ENCODE measurements at places on chromosomes 12 and 14.

- H3K36me3 ChIP-seq = no peaks in the 10 kb centered on the region
- DNase-seq = no peak
- H3K4me3 ChIP-seq = no peak overlapping the region
- H3K4me1 ChIP-seq = no peaks in the 10 kb centered on the region
- no peak overlapping the region for H3K27ac ChIP-seq
These were observed 186.9 kb upstream of the BTG1 start for GRCh38 chr12:92332552-92332951.

DNA sequence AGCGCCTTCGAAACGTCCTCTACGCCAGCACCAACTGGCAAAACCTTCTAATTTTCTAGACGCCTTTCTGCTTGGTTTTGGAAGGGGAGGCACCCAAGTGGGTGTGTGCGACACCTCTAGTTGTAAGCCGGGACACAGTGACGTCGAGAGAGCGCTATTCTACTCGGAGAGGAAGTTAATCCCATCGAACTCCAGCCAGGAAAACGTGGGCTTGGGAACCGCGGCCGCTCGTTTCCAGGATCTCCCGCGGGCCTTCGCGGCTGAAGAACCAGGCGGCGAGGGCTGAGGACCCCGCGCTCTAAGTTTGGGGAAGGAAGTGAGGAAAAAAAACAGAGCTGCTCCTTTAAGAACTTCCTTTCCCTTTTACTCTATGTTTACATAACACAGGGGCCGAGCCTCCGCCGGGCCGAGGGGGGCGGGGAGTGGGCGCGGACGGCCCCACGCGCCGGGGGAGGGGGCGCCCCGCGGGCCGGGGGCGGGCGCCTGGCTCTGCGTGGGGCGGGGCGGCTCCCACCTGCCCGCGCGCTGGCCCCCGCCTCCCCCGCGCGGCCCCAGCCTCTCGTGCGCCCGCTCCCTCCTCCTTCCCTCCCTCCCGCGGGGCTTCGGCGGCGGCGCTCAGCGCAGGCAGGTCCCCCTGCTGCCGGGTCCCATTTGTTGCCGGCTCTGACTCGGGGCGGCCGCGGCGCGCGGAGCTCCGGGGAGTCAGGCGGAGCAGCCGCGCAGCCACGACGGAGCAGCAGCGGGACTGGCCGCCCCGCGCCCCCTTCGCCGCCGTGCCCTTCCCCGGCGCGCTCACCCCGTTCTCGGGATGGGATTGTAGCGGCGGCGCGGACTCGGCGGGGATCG is at the start of gene PELI2:
TSS of gene PELI2 (plus strand) at position 647 of the 846 bp plus-strand sequence. CDS start 250 bp downstream, outside the sequence.
- H3K36me3 ChIP-seq = no peaks in the 10 kb centered on the region
- peaks cover 7% of the 10 kb centered on the region for H3K4me1 ChIP-seq
- peak within 1 kb of the TSS; percentile 94 for H3K4me3 ChIP-seq
- no peaks in the 10 kb centered on the region for H3K27me3 ChIP-seq

DNA sequence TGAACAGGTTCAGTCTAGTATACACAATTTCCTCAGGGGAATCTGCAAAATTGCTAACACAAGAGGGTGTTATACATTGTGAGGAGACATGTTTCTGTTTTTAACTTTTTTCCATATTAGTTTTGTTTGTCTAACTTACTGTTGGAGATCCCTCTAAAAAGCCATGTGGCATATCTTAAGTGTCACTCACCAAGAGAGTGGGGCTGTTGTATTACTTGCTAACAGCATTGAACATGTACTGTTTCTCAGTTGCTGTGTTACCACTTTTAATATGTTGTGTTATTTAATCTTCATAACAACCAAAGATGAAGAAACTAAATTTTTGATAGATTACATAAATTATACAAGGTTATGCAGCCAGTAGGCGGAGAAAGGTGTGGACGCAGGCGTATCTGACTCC is 154.3 kb upstream of the NPAS3 start:
- H3K36me3 ChIP-seq = no peaks in the 10 kb centered on the region
- no peak overlapping the region for H3K4me3 ChIP-seq
- H3K27me3 ChIP-seq = no peaks in the 10 kb centered on the region
- H3K27ac ChIP-seq = no peak overlapping the region
- no peaks in the 10 kb centered on the region for H3K4me1 ChIP-seq

DNA sequence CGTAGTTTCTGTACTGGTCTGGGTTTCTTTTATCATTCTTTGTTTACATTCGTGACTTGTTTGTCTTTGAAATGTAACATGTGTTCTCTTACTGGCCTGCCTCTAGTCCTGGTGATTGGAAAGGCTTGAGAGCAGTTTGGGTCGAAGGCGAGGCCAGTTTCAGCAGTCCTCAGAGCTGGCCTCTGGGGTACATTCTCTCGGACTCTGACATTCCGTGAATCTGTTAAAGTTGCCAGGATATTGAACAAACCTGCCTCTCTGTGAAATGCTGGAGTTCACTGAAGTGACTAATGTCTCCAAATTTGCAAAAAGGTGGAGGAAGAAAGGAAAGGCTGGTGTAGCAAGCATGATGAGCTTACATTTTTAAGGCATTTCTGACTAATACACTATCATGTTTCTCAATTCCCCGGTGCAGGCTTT is 1.5 kb downstream of the PLEKHA5 start:
- peaks cover 16% of the 10 kb centered on the region for H3K4me1 ChIP-seq
- peak overlapping the region; percentile 90 for H3K27ac ChIP-seq
- H3K36me3 ChIP-seq = no peaks in the 10 kb centered on the region
- peak; percentile 30 for DNase-seq
- no peaks in the 10 kb centered on the region for H3K27me3 ChIP-seq

DNA sequence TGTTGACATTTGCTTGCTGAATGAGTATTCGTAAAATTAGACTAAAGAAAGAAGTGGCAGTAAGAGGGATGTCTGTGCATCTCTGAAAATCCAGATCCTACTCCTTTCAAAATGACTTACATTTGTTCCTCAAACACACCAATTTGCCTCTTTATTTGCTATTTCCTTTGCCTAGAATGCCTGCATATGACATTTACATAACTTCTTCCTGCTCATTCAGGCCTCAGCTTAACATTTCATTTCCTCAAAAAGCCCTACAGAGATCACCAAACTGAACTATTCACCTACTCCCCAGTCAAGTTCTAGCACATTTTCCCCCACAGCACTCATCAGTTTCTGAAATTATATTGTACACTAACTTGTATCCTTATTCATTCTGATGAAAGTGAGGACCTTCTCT is 907.2 kb downstream of the LRFN5 start:
- H3K4me3 ChIP-seq = no peak overlapping the region
- DNase-seq = no peak
- no peaks in the 10 kb centered on the region for H3K27me3 ChIP-seq
- H3K27ac ChIP-seq = no peak overlapping the region
- H3K4me1 ChIP-seq = no peaks in the 10 kb centered on the region
- H3K36me3 ChIP-seq = no peaks in the 10 kb centered on the region

- no peaks in the 10 kb centered on the region for H3K27me3 ChIP-seq
- no peaks in the 10 kb centered on the region for H3K4me1 ChIP-seq
- DNase-seq = no peak
- no peak overlapping the region for H3K27ac ChIP-seq
- H3K36me3 ChIP-seq = no peaks in the 10 kb centered on the region
These were observed 62.5 kb downstream of the MDM2 start for GRCh38 chr12:68870443-68870842.

DNA sequence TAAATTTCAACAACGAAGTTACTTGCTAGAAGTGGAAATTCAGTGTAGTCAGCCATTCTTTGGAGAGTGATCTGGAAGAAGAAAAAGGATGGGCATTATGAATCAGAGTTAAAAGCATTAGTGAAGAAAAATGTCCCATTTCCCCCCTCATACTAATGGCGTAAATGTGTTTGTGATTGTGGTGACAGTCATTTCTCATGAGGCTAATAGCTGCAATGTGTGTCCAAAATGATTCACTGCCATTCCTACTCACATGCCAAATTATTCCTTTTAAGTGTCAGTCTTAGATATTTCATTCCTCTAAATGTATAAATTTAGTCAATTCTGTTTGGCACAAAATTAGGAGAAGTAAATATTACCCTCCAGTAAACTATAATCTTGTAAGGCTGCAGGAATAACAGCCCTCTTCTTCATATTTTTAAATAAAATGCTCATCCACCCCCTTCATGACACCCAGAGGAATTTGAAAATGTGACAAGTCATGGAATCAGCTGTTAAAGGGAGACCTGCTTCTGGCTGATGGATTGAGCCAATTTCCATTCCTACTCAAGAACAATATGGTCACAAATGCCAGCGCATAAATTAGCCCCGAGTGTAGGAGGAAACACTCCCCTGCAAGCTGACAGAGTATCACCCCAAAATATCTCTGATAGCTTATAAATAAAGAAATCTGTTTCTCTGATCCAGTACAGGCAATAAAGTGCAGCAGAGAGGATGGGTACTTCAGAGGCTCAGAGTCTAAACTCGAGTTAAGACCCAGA is 912.3 kb upstream of the SEL1L start:
- H3K27ac ChIP-seq = no peak overlapping the region
- DNase-seq = no peak
- H3K27me3 ChIP-seq = no peaks in the 10 kb centered on the region
- no peaks in the 10 kb centered on the region for H3K4me1 ChIP-seq

DNA sequence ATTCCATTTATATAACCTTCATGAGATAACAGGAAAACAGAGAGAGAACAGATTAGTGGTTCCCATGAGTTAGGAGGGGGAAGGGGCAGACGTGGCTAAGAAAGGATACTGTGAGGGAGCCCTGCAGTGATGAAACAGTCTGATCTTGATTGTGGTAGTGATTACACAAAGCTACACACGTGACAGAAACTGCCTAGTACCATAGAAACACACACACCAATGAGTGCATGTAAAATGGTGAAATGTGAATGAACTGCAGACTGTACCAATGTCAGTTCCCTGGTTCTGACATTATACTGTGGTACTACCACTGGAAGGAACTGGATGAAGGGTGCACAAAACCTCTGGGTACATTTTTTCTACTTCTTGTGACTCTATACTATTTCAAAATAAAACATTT is 36.9 kb downstream of the NRDE2 start:
- H3K27me3 ChIP-seq = no peaks in the 10 kb centered on the region
- H3K36me3 ChIP-seq = peaks cover 35% of the 10 kb centered on the region
- H3K4me1 ChIP-seq = no peaks in the 10 kb centered on the region
- no peak overlapping the region for H3K4me3 ChIP-seq
- no peak overlapping the region for H3K27ac ChIP-seq

DNA sequence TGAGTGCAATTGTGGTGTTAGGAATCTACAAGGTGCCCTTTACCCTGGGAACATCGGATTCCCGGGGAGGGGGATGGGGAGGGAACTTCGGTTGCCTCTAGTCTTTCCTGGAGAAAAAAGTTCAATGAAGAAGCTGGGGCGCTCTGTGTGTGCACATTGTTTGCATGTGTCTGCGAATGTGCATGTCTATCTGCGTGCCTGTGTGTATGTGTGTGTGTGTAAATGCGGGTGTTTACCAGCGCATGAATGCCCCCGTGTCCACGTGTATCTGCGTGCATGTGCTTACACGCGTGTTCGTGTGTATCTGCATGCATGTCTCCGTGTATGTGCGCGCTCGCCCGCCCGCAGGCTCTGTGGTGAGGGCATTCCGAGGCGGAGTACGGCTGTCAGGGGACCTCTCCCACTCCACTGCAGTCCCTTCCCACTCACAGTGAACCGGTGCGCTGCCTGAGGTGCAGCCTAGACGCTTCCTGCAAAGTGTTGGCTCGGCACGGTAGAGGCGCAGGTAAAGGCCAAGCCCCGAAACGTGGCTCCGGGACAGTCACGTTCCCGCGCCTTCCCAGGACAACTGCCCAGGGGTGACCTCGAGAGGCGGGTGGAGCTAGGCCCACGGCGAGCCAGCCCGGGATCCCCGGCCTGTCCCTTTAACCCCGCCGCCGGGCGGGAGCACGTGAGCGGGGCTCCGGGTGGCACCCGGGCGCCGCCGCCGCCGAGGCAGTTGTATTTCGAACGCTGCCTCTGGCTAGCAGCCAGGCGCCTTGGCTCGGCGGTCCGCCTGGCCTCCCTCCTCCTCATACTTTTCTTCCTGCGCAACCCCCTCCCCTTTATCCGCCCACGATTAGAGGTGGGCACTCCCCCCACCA is 539 bp upstream of the HMGA2 start:
- H3K4me3 ChIP-seq = peak overlapping the region; percentile 10
- no peak for DNase-seq
- peak overlapping the region; percentile 58 for H3K27ac ChIP-seq

DNA sequence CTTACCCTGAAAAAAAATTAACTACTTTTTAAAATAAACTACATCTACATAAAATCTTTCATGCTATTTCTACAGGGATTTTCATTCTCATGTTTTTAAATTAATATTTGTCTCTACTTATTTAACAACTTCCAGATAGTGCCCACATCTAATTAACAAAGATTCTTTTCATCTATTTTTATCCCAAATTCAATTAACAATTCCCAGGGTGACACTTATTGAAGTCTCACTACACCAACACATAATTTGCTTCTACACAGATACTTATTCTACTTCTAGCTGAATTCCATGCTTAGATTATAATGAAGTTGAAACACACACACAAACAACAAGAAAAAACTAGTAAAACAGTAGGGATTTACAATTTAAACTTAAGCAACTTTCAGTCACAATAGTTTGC is 336.6 kb downstream of the ACSS3 start:
- H3K36me3 ChIP-seq = no peaks in the 10 kb centered on the region
- DNase-seq = no peak
- H3K4me3 ChIP-seq = no peak overlapping the region

GRCh38 chr14:54727929-54728328 is 161.0 kb downstream of the SAMD4A start:
- H3K4me1 ChIP-seq = no peaks in the 10 kb centered on the region
- no peak overlapping the region for H3K27ac ChIP-seq
- no peak overlapping the region for H3K4me3 ChIP-seq
- H3K36me3 ChIP-seq = no peaks in the 10 kb centered on the region
- DNase-seq = no peak
- H3K27me3 ChIP-seq = no peaks in the 10 kb centered on the region

DNA sequence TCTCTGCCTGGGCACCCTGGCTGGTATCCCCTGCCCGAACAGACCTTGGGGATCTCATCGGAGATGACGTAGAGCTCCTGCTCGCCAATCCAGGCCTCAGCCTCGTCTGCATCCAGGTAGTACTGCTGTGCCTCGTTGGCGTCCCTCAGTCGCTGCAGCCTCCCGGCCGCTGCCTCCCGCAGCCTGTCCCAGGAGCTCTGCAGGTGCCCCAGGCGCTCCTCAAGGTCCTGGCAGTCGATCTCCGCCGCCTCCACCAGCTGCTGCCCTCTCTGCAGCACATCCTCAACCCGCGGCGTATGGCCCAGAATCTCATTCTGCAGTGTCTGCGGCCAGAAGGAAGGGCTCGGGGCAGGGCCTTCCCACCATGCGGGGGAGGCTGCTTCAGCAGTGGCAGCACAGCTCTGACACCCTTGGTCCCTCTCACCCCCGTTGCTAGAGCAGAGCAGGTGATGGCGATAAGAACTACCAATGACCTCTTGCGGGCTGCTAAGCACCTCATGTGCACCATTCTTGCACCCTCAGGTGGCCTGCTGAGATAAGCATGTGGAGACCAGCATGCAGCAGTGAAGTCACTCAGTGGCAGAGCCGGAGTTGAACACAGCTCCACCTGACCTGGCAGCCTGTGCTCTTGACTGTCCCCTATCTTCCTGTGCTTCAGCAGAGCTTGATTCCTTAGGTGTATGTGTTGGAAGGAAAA is 71.0 kb downstream of the PLEKHG3 start:
- H3K4me3 ChIP-seq = no peak overlapping the region
- H3K4me1 ChIP-seq = no peaks in the 10 kb centered on the region
- DNase-seq = no peak

Data from pancreas (tissue), 10 donors.